ENCODE measurements at places on chromosomes 7 and 10.

DNA sequence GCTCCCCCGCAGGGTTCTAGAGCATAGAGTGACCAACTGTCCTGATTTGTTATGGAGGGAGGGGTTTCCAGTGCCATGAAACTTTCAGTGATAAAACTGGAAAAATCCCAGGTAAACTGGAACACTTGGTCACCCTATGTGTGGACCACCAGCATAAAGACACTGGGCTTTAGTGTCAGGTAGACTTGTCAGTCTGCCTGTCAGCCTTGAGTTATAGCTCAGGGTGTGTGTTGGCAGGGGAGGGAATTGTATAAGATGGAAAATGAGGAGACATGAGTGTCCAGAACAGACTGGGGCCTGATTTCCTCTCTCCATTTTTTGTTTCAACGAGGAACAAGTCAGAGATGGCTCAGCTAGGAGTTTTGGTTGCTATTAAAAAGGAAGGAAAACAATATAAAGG, 10.2 kb upstream of the EFCAB10 start:
- no peak for DNase-seq

DNA sequence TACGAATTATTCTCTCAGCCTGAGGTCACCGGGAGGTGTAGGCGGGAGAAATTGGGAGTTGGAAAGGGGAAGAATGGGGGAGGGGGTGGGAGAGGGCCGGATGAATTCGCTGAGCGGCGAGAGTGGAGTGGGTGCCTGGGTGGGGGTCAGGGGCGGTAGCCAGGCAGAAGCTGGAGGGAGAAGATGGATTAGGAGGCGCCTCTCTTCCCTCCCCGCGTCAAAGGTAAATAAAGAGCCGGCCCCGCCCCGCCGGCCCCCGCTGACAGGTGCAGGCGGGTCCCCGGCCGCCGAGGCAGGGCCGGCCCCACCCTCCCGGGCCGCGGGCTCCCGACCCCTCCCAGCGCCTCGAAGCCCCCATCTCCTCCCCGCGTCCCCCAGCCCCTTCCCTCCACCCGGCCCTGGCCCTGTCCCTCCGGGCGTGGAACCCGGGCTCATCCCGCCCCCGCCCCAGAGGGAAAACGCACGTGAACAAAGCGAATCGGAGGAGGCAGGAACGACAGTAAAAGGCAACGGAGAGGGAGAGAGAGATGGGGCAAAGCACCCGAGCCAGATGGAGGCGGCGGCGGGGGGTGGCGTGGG, 872 bp downstream of the FAM131B start:
- no peak for DNase-seq

- no peak for DNase-seq
Observed at GRCh38 chr7:85630904-85631600, 444.2 kb upstream of the SEMA3D start.

GRCh38 chr7:22551768-22552513, 52.0 kb upstream of the STEAP1B start:
- peak; percentile 58 for DNase-seq

DNA sequence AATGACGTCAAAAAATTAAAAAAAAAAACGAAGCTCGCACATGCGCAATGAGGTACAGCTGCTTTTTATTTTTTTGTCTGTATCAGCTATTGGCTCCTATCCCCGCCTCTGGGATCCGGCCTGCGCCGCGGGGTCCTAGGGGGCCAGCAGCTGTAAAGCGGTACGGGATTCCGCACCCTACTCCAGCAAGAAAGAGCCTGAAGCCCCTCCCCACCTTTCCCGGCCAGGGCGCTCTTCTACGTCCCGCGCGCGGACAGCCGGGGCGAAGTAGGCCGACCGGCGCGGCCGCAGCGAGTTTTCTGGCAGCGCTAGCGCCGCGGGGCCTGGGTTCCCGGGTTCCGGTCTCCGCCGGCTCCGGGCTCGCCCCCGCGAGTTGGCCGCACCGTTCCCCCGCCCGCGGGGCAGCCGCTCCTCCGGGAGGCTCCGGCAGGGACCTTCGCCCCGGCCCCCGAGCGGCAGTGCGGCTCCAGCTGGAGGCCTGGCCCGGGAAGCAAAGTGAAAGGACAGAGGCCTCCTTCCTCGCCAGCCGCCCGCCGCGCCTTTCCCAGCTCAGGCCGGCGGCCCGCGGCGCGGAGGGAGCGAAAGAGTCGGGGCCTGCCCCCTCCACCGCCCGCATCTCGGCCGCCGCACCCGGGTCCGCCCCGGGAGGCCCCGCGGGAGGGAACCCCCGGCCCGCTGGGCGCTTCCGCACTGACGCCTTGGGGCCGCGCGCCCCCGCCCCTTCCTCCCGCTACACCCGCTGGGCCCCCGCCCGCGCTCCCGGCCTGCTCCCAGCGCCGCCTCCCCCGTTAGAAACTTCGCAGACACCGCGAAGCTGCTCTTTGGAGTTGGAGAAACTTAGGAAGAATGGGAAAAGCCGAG, 4.7 kb upstream of the SPAG6 start:
- DNase-seq = peak; percentile 64

DNA sequence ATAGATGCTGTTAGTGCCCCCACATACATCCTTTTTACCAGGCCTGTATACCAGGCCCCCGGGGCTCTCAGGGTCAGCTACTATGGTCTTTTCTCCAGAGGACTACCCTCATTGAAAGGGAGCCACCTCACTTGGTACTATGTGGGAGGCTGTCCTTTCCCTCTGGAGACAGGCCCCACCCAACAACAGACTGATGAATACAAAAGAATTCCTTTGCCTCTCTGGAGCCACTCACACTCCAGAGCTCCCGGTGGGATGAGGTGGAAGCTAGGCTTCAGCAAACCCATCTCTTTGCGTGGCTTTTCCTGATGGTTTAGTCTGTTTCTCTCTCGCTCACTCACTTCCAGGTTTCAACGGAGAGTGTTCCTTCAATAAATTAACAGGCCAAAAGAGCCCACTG, 30.3 kb downstream of the ANKMY2 start:
- DNase-seq = no peak

GRCh38 chr10:20890009-20890408, 7.1 kb downstream of the NEBL start:
- no peak for DNase-seq

- no peak for DNase-seq
Observed at GRCh38 chr10:85224366-85224940, 896.1 kb downstream of the CCSER2 start.

- no peak for DNase-seq
Observed at GRCh38 chr10:121648493-121648892, 50.2 kb upstream of the FGFR2 start.

DNA sequence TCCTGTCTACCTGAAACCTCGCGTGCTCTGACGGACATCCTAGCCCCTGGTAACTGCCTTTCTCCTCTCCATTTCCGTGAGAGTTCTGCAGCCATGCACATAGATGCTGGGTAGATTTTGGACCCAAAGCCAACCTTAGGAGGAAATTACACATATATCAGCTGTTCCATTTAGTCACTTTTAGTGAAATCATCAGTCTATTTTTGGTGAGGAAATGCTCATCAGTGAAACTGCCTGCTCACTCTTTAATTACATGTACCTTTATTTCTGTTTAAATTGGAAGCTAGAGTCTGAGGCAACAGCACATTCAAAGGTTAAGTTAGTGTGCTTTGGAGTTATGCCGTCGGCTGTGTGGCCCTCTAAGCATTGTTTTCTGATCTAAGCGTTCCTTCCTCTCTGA, 231.3 kb downstream of the WDR37 start:
- DNase-seq = no peak

DNA sequence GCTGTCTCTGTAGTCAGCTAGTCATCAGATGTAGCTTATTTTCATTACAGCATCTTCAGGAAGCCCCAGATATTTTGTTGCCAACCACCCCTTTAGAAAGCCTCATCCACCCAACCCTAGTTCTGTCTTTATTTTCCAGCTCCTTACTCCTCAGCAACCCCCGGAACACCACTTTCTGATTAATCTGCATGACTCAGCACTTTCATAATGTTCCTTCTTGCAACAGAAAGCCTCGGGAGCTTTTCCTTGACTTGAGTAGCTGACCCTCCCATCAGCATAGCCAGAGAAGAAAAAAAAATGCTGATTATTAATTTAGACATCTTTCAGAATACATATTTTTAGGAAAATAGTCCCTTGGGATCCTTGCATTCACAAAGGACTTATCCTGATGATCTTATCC, 244.0 kb upstream of the CXCL12 start:
- DNase-seq = no peak

GRCh38 chr7:28219793-28220192, 39.2 kb upstream of the JAZF1 start:
- no peak for DNase-seq

DNA sequence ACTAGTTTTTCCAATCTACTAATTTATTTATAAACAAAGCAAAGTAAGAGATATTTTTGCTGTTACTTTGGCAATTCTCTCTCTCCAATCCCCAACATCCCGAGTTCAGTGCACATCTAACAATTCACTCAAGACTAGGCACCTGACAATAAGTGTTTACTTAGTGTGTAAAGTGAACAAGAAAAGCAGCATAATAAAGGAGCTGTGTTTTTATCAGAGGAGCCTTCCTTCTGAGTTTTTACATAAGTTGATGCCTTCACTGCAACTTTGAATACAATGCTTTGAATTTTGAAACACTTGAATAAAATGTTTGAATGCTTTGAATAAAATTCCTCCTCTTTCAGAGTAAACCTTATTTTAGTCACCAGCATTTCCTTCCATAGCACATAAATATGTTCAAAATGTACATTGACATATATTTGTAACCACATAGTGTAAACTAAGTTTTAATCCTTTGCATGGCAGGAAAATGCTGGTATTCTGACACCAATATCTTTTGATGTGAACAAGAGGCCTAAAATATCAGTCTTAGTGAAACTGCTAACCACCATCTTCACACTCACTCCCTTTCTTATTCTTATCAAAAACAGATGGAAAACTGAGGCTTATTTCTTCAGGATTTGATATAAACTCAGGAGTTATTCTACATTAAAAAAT, 11.4 kb downstream of the PDK4 start:
- DNase-seq = no peak

DNA sequence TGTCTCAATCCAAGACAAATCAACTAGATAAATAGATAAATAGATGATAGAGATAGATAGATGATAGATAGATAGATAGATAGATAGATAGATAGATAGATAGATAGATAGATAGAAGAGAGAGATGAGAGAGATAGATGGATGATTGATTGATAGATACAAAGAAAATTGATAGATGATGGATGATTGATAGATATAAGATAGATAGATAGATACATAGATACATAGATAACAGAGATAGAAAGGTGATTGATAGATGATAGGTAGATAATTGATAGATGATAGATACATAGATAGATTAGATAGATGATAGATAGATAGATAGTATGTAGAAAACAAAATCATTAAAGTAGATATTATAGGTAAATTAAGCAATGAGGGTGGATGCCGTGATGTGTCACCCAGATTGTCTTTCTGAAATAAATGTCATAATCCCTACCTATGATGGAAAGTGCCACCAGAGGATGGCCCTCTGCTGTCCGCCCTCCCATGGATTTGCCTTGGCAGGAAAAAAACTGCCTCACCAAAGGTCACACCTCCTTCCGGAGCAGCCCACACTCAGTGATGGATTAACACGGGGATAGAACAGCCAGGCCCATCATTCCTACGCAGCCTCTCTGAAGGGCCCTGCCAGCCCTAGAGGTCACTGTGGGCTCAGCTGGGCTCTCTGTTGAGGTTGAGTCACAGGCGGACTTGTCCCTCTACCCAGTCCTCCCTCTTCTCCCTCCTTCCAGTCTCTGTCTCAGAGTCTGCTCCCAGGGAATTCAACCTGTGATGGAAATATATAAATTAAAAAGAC, 50.8 kb downstream of the KCNH2 start:
- no peak for DNase-seq

GRCh38 chr7:27714831-27715444, 25.0 kb upstream of the TAX1BP1 start:
- no peak for DNase-seq
